ENCODE measurements at places on chromosomes 4 and X. TPM values are rescaled to one million over a fixed set of nuclear protein-coding genes. Genes with fewer than 3 reads are reported as not detected.
A peak's percentile ranks its signal among the peaks of the same experiment; 100 is the strongest.

MEPE gene
- polyA plus RNA-seq, result not detected

RNF128 gene
- polyA plus RNA-seq, result 0.10 TPM

MAGEA8 gene
- not detected for polyA plus RNA-seq

KIAA1210 gene
- not detected for polyA plus RNA-seq

CYTL1 gene
- polyA plus RNA-seq, result not detected

SLC49A3 gene
- 1.6 TPM for polyA plus RNA-seq

S100G gene
- not detected for polyA plus RNA-seq

LIAS gene
- 8.0 TPM for polyA plus RNA-seq

CNGA2 gene
- not detected for polyA plus RNA-seq

ANOS1 gene
- polyA plus RNA-seq, result 0.74 TPM

SYN1 gene
- polyA plus RNA-seq, result 0.48 TPM

PAGE5 gene
- not detected for polyA plus RNA-seq

FAT1 gene
- polyA plus RNA-seq, result 489 TPM

TRIML2 gene
- not detected for polyA plus RNA-seq

DNA sequence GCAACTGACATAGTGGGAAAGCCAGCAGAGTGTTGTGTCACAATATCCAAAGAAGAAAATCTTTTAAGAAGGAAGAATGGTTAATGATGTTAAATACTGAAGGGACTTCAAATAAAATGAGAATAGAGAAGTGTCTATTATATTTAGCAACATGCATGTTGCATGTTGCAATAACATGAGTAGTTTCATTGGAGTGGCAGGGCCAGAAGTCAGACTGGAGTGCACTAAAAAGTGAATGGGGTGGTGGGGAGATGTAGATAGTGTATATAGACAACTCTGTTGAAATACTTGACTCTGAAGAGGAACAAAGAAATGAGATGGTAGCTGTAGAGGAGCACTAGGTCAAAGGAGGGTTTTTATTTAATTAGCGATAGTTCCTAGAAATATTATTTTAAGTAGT lies 9.5 kb upstream of the AMMECR1 start:
- DNase-seq, result no peak

- no peak for DNase-seq
Measured at GRCh38 chrX:24790166-24790565, 96.4 kb downstream of the POLA1 start.

DNA sequence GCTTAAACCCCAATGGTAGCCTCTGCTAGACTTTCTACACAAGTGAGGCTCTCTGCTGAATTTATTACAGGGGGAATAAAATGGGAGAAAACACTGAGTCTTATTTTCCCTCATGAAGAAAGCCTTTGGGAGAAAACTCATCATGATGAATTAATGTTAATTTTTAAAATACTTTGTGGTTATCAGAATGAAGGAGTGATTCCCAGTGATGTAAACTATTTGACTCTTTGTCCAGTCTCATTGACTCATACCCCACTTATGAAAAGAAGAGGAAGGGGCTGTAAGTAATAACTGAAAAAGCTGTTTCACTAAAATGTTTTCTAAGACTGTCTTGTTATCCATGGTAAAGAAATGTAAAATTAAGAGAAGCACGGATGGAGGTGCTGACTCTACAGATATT lies 208.8 kb downstream of the GRIA3 start:
- DNase-seq, result no peak

GRCh38 chr4:40888933-40889332 lies 139.2 kb downstream of the NSUN7 start:
- DNase-seq, result no peak

GRCh38 chr4:174100910-174101309 lies 182.6 kb downstream of the FBXO8 start:
- DNase-seq, result no peak

- no peak for DNase-seq
Measured at GRCh38 chrX:112008724-112009123, 73.9 kb downstream of the TRPC5 start.

- no peak for DNase-seq
Measured at GRCh38 chr4:144894573-144894972, 203.4 kb downstream of the ANAPC10 start.

GRCh38 chr4:20552004-20552403 lies 148.3 kb upstream of the PACRGL start:
- DNase-seq, result no peak

DNA sequence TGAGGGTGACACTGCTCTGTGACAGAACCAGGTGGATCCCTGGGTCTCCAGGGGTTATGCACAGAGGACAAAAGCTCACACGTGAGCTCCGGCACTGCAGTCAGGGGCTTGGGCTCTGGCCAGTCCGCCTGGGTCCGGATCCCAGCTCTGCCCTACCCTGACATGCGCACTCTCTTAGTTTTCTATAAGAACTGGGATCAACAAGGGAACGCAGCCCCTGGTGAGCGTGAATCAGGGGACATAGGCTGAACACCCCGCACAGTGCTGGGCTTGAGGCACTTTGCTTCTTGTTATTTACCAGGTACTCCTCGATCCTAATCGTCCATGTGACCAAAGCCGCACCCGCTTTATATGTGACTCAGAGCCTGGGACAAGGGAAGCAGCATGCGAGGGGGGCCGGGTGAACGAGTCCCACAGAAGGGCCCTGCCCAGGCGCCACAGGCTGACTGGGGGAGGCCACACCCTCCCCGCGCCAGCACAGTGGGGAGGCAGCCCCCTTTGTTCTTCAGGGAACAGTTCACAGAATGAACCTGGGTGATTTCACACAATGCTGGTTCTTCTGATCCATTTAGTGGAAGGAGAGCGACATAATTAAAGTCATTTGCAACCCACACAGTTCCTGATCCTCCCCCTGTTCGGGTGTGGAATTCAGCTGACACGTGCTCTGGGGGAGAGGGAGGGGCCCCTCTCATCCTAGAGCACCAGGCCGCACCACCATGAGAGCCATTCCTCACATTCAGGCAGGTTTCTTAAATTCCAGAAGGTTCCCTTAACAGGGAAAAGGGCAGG lies 55.5 kb downstream of the WFS1 start:
- no peak for DNase-seq

DNA sequence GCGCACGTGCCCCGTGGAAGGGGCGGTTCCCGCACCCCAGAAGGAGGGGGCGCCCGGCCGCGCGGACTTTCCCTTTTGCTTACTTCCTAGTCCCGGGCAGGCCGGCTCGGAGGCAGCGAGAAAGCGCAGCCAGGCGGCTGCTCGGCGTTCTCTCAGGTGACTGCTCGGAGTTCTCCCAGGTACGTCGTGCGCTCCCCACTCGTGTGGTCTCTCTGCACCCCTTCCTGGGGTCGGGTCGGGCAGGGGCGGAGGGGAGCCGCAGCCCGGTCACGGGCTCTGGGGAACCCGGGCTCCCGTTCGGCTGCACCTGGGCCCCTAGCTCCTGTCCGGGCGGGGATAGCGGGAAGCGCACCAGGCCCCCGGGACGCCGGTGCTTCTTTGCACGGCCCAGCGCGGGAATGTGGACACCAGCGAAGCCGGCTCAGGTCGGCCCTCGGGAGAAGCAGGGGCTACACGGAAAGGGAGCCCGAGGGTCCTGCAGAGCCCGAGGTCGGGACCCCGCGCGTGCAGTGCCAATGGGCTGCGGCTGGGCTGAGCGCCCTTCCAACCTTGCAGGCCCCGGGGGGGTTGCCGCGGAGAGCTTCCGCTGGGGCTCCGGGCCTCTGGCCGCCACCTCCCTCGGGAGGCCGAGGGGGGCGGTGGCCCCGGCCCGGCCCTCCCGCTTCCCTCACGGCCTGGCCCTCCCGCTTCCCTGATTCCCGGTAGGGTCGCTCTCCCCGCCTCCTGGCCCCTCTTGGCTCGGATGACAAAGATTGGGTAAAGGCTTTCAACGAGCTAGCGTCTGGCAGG lies at the start of gene TLR2:
TLR2 (plus strand) TSS at position 99 of the 789 bp plus-strand sequence. CDS start 18,628 bp downstream, outside the sequence.
- no peak for DNase-seq

GRCh38 chr4:53365121-53365485 lies 758 bp downstream of the SCFD2 start:
- no peak for DNase-seq

DNA sequence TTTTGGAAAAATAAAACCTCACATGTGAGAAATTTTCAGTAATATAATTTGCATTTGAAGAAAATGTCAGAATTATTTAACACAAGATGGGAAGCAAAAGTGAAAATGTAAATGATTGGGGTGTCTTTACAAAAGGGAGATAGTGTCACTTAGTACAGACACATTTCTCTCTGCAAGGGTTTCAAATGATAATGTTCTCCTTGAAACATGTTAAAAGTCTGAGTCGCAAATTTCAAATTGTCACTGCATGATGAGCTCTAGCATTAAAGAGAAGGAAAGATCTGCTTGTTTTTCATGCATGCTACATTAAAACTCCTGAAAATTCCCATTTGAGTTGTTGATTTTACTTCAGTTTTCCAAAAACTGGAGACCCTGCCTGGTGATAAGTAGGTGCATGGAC lies 122.0 kb upstream of the LDB2 start:
- DNase-seq, result no peak

- DNase-seq, result peak; percentile 96
Measured at GRCh38 chr4:54661686-54662085, 3.9 kb downstream of the KIT start.

- DNase-seq, result no peak
Measured at GRCh38 chr4:10075953-10076391, 40.6 kb downstream of the WDR1 start.

GRCh38 chr4:110917835-110918234 lies 295.0 kb upstream of the PITX2 start:
- DNase-seq, result no peak

DNA sequence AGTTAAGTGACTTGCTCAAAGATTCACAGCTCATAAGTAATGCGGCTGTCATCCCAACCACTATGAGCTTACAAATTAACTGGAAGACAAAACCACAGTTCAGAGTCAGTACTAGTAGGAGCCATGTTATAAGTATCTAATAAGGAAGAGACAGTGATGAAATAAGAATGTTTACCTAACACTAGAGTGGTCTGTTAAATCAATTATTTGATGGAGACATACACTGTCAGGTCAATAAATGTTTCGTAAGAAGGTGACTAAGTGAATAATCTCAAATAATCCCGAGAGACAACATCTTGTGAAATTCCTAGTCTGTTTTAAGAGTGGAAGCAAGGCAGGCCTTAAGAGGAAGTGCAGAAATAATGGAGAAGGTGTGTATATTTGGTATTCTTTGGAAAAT lies 25.8 kb upstream of the AMELX start:
- no peak for DNase-seq

GRCh38 chr4:85154591-85154990 lies 188.1 kb upstream of the WDFY3 start:
- no peak for DNase-seq

Measured in BJ (cell line).